ENCODE measurements at places on chromosomes 5 and 9.

GRCh38 chr9:68779558-68780379 lies 74.7 kb downstream of the PIP5K1B start:
- peak; percentile 76 for DNase-seq

GRCh38 chr5:96000308-96000707 lies 38.7 kb upstream of the ELL2 start:
- DNase-seq: no peak

GRCh38 chr5:116042375-116042774 lies 10.1 kb downstream of the ARL14EPL start:
- DNase-seq: no peak

- DNase-seq: no peak
Measured at GRCh38 chr5:117165068-117165467, 590.4 kb upstream of the SEMA6A start.

- no peak for DNase-seq
Measured at GRCh38 chr9:20940447-20941173, 90.8 kb downstream of the HACD4 start.

DNA sequence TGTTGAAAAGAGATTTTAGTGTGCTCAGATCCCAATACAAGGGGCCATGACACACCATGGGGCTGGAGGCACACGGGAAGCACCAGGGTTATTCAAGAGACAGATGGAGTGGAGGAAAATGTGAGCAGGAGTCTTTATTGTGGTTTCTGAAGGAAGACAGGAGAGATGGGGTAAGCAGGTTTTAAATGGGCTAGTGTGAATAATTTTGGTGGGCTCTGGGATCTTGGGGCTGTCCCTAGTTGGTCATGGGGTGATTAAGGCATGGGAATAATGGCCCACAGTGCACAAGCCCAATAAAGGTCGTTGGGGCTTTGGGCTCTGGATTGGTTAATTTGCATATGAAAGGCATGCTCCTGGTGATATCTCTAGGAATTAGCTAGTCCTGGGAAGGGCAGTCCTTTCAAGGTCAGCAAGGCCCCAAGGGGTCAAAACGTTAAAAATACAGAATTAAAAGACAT lies 3.6 kb upstream of the SCGB3A2 start:
- DNase-seq: no peak

- no peak for DNase-seq
Measured at GRCh38 chr5:36982146-36982545, 105.6 kb downstream of the NIPBL start.

DNA sequence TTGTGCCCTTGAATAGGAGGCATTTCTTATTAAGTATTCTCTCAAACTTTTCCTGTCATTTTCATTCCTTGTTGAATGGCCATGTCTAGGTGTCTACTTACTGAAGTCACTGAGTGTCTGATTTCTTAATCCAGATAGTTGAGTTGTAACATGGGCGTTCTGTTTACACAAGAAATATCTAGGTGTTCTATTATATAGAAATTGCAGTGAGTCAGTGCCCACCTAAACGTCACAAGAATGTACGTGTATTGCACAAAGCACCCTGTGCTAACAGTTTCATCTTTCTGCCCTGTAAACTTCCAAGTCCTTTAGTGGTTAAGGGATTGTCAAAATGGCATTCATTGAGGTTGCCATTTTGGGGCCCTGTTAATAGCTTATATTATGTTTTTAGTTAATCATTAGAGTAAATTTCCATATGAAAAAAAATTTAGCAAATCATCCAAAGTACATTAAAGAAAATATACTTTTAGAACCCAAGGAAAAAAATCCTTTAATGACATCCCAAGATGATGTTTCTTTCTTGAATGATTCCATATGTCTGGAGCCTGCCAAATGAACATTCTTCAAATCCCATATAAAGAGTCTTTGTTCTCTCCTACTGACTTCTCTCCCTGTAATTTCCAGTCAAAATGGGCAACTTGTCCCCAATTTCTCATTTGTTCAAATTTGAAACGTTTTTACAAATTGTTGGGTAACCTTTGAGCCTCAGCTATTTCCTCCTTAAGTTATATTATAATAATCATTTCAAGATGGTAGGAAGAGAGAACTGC lies 114.2 kb downstream of the GOLPH3 start:
- no peak for DNase-seq

Data from NCI-H526 treated with DMSO at 0.1 percent for 48 hours (cell line).